ENCODE measurements at places on chromosomes 16 and 17.
A peak's percentile ranks its signal among the peaks of the same experiment; 100 is the strongest.

DNA sequence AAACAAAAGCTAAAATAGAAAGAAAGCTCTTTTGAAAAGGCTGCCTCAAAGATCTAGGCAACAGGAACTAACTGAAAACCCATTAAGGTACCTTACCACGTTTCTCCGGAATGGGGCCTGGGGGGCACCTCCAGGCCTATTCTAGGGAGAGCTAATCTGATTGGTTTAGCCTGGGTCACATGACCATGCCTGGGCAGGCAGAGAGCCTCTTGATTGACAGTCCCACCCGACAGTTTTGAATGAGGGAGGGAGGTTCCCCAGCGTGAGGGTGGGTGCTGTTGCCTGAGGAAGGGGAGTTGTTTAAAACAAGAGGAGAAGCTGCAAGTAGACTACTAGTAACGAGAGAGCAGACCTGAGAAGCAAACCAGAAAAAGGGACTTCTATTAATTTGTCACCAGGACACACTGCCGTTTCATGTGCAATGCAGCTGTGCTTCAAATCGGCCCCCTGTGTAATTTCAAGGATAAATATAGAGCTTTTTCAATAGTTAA, 143.4 kb upstream of the HS3ST2 start:
- DNase-seq = peak; percentile 55

DNA sequence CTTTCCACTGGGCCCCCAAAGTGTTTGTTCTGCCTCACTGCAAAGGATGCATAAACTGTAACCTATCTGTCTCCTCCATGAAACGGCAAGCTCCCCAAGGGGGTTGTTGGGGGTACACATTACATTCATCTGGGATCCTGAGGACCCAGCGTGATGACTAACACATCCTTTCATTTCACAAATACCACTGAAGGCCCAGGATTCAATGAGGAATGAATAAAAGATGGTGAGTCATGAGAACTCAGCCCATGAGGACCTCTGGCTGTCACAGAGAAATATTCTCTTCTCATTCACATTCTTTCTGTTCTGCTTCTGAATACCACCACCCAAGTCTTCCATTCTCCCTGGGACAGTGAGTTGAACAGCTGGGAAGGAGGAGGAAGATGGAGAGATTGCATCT, 149.8 kb downstream of the RBFOX3 start:
- DNase-seq = no peak

- DNase-seq = no peak
Measured at GRCh38 chr17:55446581-55447205, 25.1 kb upstream of the MMD start.

- DNase-seq = no peak
Measured at GRCh38 chr17:39679521-39680192, 8.2 kb downstream of the PGAP3 start.

DNA sequence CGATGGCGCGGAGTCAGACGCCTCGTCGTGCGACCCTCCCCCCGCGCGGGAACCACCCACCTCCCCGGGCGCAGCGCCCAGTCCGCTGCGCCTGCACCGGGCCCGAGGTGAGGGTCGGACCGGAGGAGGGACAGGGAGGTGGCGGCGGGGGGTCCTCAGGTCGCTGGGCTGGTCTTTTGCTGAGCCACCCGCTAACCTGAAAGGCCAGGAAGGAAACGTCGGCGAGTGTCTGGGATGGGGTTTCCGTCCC, 4.9 kb downstream of the TBX2 start:
- peak; percentile 16 for DNase-seq

DNA sequence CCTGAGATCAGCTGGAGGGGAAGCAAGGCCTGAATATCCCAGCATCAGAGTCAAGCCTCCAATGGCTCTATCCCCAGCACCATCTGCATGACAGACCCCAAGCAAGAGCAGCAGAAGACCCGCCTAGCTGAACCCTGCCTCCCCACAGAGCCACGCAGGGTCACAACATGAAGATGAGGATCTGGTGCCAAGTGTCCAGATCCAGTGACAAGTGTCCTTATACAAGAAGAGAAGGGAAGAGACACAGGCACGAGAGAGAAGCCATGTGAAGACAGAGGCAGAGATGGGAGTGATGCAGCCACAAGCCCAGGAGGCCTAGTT, 28.9 kb downstream of the TNFRSF13B start:
- DNase-seq = no peak

DNA sequence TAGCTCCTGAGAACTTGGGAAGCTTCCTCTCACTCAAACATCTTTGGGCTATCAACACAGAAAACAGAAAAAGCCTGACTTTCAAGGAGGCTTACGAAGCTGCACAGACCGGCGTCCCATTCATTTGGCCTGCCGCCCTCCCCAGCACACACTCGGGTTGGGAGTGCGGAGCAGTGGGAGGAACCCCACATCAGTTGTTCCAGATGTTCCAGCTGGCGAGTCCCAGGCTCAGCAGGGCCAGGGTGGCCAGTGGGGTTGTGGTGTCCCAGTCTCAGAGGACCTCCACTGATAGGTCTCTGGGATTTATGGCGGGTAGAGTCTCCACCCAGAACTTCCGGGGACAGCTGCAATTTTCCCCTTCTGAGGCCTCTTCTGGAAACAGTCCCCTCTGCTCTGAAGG, 43.1 kb upstream of the DLX4 start:
- no peak for DNase-seq

DNA sequence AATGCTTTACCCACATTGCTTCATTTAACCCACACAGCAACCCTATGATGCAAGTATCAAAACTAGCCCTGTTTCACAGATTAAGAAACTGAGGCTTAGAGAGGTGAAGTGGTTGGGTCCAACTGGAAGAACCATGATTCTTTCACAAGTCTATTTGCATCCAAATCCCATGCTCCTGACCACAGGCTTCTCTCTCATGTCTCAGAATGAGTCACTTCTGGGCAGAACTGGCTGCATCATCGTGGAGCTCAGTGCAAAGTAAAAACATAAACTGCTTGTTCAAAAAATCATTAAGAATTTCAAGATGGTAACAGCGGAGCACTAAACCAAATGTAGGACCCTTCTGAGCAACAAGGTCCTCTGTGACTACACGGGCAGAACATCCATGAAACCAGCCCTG, 20.2 kb upstream of the CES1 start:
- DNase-seq = no peak

- DNase-seq = no peak
Measured at GRCh38 chr16:64481497-64481896, 640.4 kb downstream of the CDH11 start.

DNA sequence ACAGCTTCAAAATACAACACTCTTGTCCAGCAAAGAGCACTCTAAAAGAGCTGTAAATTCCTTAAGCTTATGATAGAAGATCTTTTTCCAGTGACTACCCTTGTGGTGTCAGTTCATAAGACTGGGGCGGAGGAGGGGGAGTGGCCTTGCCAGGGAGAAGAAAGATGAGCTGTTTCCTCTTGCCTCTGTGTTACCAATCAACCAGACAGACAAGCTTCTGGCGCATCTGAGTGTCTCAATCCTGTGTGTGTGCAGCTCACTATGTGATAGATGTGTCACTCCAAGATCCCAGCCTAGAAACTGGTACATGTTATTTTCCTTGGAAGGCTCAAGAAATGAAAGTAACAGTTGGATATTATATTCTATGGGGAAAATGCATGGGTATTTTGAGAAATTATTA, 167.4 kb upstream of the CACNG3 start:
- no peak for DNase-seq

DNA sequence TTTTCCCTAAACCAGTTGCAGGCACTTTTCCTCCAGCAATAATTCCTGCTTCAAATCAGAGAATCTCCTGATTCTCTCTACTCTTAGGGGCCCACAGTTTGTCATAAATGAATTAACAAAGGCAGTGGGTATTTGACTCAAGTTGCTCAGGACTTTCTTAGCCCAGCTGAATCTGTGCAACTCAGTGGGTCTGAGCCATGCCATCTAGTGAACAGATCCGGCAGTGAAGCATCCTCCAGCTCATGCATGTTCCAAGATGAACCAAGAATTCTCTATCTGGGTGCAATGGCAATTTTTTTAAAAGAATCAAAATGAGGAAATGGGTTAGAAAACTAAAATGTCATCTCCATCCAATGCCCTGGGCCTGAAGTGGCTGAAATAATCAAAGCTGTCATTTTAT, 575.2 kb upstream of the CDH11 start:
- no peak for DNase-seq

GRCh38 chr17:59108400-59109102, 1.9 kb upstream of the TRIM37 start:
- no peak for DNase-seq

DNA sequence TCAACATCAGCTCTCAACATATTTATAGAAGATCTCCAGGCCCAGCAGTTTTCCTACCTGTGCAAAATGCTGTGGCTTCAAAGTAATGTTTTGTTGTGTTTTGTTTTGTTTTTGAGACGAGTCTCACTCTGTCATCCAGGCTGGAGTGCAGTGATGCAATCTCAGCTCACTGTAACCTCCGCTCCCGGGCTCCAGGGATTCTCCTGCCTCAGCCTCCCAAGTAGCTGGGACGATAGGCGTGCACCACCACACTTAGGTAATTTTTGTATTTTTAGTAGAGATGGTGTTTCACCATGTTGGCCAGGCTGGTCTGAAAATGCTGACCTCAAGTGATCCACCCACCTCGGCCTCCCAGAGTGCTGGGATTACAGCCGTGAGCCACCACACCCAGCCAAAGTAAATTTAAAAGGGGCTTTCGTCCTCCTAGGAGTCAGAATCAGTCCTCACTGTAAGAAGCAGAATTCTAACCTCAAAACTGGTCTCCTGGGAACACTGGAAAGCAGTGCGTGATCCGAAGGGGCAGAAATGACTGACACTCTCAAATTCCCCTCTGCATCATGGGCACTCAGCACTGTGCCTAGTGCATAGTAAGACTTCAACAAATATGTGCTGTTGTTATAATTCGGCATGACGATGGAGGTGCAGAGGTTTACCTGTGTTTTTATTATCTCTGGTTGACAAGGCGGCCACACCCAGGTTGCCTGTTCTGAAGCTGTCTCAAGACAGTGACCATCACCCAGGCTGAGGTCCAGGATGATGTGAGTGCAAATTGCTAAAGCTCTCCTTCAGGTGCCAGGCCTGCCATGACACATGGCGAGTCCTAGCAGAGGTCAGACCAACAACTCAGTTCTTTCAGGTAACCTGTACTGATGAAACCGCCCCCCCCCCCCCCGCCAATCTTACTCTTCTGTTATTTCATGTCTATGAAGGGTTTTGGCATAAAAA, 59.8 kb downstream of the ADCY9 start:
- no peak for DNase-seq

- DNase-seq = no peak
Measured at GRCh38 chr16:79547085-79547484, 53.5 kb downstream of the MAF start.

GRCh38 chr17:72711521-72712310, 380.8 kb downstream of the SLC39A11 start:
- DNase-seq = no peak

GRCh38 chr16:19936441-19936840, 51.8 kb upstream of the GPRC5B start:
- DNase-seq = no peak

DNA sequence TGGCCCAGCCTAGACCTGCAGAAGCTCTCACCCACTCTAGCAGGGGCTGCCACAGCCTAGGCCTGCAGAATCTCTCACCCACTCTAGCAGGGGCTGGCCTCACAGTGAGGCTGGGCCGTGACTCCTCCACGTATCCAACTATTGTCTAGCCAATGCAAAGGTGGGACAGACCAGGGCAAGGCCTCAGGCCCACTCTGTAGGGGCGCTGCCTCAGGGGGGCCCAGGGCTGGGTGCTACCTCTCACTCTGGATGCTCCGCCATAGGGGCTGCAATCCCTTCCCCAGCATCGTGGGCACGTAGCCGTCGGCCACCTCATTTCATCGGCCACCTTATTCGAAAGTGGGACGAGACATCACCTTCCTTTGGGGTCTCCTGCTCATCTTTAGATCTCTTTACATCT, 51.7 kb downstream of the RPH3AL start:
- DNase-seq = no peak

- DNase-seq = no peak
Measured at GRCh38 chr17:54662978-54663876, 237.4 kb upstream of the TOM1L1 start.

DNA sequence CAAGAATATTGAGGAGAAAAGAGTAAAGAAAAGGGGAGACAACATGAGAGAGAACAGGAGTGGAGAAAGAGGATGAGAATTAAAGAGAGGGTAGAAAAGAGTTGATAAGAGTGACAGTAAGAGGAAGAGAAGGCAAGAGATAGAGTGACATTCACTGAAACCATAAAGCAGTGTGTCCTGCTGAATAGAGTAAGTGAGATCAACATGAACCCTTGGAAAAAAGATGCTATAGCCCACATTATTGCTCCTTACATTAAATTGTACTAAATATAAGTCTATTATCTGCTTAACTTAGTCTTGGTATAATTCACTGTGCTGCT, 489.5 kb downstream of the SHISA9 start:
- DNase-seq = no peak

- peak; percentile 27 for DNase-seq
Measured at GRCh38 chr16:12059216-12059769, 82.8 kb downstream of the SNX29 start.

GRCh38 chr16:86616906-86617305, 38.6 kb downstream of the FOXL1 start:
- no peak for DNase-seq

- DNase-seq = no peak
Measured at GRCh38 chr16:10635365-10636021, 55.1 kb upstream of the EMP2 start.

DNA sequence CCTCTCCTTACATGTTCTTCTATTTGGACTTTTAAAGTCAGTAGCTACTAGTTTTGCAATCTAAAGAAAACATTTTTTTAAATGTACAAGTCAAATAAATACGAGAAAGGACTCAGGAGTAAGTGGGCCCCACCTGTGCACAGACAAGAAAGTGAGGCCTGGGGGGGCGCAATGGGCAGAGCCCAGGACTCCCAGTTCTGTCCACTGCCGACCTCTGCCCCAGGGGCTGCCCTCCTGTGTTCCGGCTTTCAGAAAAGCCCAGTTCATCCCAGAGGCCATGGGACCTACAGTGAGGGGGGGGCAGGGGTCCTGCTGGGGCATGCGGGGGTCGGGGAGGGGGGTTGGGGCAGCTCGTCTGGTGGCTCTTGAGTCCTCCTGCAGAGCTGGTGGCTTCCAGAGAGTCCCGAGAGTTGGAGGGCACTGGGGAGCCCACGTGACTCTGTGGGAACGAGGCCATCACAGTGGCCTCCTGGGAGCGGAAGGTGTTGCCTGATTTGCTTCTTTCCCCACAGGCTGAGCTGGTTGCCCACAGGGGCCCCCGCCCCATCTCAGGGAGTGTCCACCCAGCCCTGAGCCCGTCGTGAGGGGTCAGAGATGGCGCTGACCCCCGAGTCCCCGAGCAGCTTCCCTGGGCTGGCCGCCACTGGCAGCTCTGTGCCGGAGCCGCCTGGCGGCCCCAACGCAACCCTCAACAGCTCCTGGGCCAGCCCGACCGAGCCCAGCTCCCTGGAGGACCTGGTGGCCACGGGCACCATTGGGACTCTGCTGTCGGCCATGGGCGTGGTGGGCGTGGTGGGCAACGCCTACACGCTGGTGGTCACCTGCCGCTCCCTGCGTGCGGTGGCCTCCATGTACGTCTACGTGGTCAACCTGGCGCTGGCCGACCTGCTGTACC, 2.4 kb downstream of the UTS2R start:
- DNase-seq = no peak

GRCh38 chr16:63461248-63461841, 1425.1 kb upstream of the CDH8 start:
- DNase-seq = no peak
